ENCODE measurements at places on chromosomes 6 and 20.

DNA sequence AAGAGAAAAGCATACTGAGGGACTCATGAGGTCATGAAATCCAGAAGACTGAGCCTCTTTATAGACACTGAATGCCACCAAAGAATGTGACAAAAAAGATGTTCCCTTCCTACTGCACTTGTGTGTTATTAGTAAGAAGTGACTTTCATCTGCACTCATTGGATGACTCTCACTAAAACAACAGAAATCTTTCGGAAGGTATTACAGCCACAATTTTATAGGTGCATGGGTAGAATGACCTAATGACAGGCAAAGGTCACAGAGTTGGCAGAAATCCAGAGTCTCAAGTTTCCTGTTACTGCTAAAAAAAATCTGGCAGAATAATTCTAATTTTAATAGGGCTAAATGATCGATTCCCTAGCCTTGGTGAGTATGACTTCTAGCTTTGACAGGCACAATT is 13.3 kb downstream of the PKHD1 start:
- DNase-seq = no peak

GRCh38 chr6:165092881-165093595 is 216.4 kb downstream of the C6orf118 start:
- DNase-seq = no peak

- DNase-seq = no peak
Measured at GRCh38 chr20:45450097-45450818, 19.3 kb upstream of the WFDC2 start.

DNA sequence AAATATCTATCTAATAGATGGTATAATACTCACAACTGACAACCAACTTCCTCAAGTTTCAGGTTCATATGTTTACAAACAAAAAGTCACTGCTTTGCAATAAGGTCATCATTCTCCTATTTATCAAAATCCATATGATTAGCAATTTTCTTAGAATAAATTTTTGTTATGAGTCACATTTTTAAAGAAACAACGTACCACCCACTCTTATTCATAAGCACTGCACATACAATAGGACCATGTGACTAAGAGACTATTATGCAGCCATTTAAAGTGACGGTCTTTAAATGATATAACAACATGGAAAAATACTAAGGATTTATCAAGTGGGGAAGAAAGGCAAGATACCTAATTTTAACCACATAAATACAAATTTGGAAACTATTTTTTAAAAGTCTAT is 40.0 kb downstream of the REPS1 start:
- no peak for DNase-seq
